NCI-H2081 (cell line): ENCODE measurements at places on chromosomes 12 and 14.

GRCh38 chr14:85106506-85106905, 423.4 kb upstream of the FLRT2 start:
- DNase-seq: no peak

DNA sequence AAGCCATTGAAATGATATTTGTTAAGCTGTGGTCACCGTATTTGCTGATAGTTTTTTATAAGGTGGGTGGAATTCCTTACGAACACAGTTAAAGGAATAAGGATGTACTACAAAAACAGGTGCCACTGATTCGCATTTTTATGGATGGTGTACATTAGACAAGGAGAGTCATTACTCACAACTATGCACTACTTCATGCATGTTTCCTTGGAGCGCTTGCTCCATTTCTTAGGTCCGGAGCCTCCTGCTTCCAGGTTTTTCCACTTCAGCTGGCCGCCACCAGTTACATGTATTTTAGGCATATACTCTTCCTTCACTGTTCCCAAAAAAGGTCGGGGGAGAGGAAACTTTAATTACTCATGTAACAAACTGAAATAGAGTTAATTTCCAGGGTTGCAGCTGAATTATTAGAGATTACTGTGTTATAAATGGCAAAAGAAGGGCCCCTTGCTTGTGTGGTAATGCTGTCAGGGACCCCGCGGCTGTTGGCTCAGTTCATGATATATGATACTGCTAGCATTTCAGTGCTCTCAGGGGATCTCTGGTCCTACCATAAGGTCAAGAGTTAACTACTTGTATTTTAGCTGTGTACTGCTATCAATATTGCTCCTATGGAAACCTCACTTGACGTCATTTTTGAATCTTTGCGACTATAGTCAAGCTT, 454.7 kb downstream of the NPAS3 start:
- no peak for DNase-seq

DNA sequence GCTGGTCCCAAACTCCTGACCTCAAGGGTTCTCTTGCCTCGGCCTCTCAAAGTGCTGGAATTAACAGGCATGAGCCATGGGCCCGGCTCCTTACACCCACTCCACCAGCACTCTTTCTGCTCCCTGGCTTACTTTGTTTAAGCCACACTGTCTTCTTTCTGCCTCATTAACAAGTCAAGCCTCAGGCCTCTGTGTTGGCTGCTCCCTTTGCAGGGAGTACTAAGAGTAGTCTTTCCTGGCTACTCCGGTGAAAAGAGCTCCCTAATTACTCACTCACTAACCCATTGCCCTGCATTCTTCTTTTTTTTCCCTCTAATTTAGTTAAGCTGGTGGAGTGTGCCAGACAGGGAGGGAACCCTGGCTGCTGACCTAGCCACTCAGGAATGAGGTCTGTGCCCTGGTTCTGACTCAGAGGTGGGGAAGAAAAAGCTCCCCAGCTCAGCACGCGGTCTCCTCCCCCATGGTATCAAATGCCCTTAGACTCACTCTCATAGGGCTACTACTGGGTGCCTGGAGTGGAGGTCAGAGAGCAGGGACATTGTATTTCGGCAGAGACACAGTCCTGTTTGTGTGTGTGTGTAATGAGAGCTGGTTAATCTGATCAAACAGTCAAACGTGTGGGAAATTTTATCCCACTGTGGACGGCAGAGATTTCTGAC, 19.8 kb downstream of the GALNT6 start:
- no peak for DNase-seq

GRCh38 chr12:116384691-116385485, 107.4 kb upstream of the MED13L start:
- DNase-seq: no peak
